Amniotic epithelial cell (primary cell): ENCODE measurements at places on chromosomes 3 and 15.
A peak's percentile ranks its signal among the peaks of the same experiment; 100 is the strongest.

GRCh38 chr3:123869165-123869564, 15.0 kb downstream of the MYLK start:
- peak; percentile 52 for DNase-seq

DNA sequence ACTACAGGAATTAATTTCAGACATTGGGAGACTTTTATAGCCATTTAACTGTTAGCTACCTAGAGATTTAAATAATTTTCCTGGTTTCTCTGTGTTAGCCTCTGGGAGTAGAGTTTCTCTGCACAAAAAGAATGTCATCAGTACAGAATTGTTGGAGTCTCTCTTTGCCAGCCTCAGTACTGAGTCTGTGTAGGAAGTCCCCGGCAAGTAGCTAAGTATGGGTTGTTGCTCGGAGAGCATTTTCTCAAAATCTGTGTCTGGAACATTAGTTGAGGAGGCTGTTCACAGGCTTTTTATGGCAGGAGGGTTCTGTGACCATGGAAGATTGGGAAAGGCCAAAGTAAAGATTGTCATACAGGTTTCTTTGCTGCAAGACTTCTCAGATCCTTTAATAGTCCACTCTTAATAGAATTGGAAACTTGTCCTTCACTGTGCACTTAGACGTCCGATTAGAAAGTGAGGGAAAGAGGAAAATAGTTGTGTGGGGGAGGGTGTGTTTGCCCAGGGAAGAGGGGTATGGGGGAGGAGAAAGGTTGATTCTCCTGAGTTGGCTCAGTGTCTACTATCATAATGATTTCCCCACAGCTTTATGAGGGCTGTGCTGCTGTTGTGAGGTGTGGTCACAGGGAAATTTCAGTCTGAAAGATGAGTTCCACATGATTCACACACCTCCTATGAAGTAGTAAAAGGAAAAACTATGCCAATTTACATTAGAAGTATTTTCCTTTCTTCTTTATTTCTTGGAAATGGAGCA, 207.1 kb downstream of the PTPRG start:
- DNase-seq = peak; percentile 20

DNA sequence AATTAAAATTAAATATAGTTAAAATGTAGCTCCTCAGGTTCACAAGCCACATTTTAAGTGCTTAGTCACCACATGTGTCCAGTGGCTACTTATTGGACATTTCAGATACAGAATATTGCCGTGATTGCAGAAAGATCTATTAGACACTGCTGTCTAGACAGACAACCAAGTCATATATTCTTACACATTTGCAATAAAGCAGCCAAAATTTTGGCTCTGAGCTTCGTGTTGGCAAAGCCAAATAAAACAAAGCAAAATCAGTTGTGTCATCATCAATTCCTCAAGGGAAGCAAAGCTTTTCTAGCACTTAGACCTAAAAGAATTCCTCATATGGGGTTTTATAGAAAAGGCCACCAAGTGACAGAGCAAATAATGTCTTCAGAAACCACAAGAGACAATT, 193.1 kb upstream of the LPP start:
- no peak for DNase-seq

DNA sequence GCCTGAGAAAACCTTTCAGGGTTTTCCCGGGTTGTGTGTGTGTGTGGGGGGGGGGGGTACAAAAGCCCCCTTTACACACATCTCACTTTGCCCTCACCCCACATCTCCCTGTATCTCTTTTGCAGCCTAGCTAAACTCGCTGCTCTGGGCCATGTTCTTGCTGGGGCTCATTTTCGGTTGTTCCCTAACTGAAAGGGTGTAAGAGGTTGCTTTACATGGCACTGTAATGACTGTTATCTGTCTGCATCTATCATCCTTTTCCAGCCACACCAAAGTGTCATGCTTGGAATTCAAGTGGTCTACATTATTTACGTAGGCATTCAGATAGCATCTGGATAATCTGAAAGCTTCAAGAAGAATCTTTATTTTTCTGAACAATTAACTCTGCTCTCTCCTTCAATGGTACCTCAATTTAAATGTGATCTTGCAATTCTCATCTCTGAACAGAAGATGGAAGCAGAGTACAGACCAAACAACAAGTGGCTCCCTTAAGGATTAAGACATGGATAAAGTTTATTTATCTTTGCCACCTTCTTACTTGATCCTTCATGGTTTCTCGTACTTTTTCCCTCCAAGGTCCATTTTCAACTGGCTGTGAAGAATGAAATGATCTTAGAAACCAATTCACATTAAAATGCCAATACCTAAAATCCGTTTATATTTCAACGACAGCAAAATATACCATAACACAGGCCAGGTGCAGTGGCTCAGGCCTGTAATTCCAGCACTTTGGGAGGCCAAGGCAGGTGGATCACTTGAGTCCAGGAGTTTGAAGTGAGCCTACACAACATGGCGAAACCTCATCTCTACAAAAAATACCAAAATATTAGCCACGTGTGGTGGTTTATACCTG, 34.9 kb downstream of the DCLK3 start:
- peak; percentile 52 for DNase-seq

DNA sequence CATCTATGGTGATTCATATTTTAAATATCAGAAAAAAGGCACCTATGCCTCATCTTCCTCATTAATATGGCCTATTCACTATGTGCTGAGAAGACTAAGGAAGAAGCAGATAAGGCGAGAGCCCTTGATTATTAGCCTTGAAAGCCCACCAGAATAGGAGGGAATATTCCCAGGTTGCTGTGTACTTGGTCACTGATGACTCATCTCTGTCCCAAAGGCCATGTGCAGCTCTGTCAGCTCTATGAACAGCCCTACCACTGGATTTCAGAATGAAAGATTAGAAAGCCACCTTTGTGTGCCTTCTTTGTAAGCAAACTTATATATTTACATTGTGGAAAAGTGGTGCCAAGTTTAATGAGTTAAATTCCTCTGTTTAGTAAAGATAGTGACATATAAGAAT, 211.5 kb downstream of the NFKBIZ start:
- no peak for DNase-seq

- DNase-seq = no peak
Measured at GRCh38 chr3:52801839-52802238, 7.2 kb downstream of the ITIH3 start.

GRCh38 chr15:58501006-58501405, 69.2 kb downstream of the LIPC start:
- DNase-seq = peak; percentile 67

DNA sequence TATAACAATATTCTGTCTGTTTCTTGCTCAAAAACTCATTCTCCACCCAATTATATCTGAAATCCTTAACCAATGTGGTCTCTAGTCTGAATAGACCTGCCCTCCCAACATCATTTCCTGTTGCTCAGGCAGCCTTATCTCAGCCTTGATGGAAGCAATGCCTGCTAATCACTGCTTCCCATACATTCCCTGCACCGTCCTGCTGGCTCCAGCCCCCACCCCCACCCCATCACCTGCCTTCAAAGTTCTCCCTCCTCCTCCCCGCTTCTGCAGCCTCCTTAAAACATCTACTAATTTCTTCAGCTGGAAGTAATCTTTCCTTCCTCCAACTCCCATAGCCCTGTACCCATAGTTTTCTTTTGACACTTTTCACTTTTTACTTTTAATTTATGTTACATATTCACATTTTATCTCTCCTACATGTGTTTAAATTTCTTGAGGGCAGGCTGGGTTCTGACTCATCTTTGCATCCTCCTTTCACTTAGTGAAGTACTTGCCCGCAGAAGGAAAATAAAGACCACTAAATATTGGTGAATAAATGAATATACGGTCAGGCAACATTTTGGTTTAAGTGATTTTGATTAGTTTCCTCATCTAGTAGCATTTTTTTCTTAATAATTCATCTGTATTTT, 98.2 kb downstream of the MEIS2 start:
- DNase-seq = peak; percentile 79

DNA sequence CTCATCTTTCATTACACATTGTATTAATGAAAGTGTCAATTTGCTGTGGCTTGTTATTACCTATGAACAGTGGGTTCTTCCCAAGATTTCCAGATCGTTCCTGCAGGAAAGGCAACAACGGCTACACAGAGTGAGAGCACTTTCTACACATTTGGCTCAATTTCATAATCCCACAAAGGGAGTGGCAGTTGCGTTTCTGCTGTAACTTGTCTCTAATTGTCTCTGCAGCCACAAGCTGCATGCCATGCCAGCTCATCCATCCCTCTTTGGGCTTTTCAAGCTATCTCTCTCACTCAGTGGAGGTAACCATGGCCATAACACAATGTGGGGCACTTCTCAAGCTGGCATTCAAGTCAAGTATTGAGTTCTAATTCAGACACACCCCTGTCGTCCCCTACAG, 27.7 kb upstream of the CPNE4 start:
- DNase-seq = no peak

DNA sequence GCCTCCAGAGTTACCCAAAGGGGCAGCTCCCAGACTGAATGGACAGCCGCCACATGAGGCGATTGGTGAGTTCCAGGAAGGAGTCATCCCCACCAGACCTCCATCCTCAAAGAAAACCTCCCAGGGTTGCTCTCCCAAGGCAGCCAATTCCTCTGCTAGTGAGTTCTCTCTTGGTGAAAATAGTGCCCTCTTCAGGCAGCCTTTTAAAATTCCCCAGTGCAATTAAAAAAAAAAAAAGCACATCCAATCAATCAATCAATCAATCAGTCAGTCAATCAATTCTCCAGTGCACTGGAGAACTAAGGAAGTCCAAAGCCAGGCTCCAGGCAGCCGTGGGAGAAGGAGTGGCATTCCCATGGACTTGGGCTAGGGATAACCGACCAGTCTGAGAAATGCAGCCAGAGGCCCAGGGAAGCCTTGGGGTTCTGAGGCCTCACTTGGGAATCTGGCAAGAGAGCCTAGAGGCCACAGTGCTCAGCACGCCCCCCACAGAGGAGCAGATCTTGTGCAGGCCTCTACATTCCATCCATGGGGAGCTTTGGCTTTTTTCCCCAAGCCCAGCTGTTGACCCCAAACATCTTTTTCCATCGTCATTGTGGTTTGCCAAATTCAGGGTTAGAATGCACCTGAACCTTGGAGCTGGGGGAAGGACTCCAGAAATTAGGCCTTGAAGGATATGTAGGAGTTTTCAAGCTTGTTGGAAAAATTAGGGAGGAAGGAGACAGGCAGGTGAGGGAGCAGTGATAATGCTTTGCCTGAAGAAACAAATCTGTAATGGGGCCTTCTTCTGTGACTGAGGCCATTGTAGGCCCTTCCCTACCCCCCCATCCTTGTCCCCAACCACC, 4.8 kb downstream of the PAQR5 start:
- peak; percentile 41 for DNase-seq

GRCh38 chr3:42961633-42962032, 17.5 kb upstream of the GASK1A start:
- DNase-seq = peak; percentile 51

- DNase-seq = no peak
Measured at GRCh38 chr3:40304352-40304751, 5.2 kb upstream of the EIF1B start.

- DNase-seq = no peak
Measured at GRCh38 chr15:43625106-43625505, 6.5 kb upstream of the STRC start.

DNA sequence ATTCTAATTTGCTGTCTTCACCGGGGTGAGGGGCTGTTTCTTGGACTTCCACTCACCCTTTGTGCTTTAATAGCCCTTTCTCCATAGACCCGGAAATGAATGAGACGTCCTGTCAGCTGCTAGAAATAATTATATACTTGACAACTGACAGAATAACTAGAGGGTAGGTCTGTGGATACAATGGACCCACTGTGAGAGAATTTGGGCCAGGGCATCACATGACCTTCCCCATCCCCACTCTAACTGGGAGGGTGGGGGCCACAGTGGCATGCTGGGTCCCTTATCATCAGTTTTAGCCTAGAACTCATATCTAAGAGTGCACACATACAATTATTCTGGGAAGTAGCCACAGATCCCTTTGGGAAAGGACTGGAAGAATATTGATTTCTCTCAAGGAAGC, 25.9 kb upstream of the MINAR1 start:
- DNase-seq = no peak

DNA sequence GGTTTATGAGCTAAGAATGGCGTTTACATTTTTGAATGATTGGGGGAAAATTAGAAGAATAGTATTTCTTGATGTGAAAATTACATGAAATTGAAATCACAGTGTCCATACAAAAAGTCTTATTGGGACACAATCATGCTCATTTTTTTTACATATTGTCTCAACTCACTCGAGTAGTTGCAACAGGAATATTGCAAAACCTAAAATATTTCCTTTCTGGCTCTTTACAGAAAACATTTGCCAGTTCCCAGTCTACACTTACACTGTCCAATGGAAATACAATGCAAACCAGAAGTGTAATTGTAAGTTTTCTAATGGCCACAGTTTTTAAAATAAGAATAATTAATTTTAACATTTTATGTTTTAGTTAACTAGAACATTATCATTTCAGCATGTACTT, 137.8 kb downstream of the SAMMSON start:
- DNase-seq = no peak

DNA sequence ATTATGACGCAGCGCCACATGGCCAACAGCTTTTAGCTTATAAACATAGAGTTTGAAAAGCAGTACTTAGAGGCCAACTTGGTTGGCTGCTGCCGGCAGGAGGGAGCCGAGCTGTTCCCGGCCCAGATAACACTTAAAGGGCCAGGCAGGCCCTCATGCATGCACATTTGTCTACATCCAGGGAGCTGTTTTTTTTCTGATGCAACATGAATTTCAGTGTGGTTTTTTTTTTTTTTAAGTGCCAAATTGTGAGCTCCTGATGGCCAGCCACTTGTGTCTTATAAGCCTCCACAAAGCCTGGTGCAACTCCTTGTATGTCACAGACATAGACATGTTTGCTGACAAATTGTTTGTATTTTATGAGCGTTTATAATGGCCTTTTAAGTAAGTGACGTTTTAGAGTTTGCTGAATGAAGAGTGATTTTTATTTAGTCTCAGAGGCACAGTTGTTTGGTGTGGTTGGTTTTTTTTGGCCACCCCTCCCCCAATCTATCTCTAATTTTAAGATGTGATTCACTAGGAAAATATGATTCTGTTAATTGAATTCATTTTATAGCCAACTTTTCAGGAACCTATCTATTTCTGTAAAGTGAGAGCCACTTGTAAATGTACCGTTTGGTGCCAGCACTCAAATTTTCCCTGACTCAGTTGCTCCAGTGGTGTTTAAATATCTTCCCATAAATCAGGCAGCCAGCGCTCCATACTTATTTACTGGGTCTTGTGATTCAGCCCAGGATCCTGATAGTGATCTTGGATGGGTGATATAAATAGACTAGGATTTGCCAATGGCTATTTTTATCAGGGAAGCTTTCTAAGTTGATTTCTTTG, 134.3 kb downstream of the VGLL4 start:
- DNase-seq = peak; percentile 93

GRCh38 chr3:150751781-150752263, 11.1 kb downstream of the SIAH2 start:
- DNase-seq = no peak

- DNase-seq = no peak
Measured at GRCh38 chr15:75948761-75949296, 45.2 kb downstream of the FBXO22 start.

- peak; percentile 29 for DNase-seq
Measured at GRCh38 chr3:143775459-143775858, 72.8 kb downstream of the SLC9A9 start.

GRCh38 chr15:80660119-80660518, 35.0 kb upstream of the ABHD17C start:
- no peak for DNase-seq
